KBM-7 (cell line): ENCODE measurements at places on chromosomes 2 and 18.
A peak's percentile ranks its signal among the peaks of the same experiment; 100 is the strongest.

DNA sequence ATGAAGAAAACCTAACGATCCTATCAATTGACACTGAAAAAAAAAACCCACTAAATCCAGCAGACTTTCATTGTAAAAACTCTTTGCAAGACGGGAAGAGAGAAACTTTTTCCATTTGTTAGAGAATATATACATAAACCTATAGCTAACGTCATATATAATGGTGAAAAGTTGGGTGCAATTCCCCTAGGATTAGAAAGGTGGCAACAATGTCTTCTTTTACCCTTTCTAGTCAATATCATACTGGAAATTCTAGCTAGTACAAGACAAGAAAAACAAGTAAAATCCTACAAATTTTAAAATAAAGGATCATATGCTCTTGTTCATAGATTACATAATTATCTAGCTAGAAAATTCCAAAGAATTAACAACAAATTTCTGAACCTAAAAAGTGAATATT is 1596.5 kb upstream of the LRRTM1 start:
- DNase-seq, result peak; percentile 3

DNA sequence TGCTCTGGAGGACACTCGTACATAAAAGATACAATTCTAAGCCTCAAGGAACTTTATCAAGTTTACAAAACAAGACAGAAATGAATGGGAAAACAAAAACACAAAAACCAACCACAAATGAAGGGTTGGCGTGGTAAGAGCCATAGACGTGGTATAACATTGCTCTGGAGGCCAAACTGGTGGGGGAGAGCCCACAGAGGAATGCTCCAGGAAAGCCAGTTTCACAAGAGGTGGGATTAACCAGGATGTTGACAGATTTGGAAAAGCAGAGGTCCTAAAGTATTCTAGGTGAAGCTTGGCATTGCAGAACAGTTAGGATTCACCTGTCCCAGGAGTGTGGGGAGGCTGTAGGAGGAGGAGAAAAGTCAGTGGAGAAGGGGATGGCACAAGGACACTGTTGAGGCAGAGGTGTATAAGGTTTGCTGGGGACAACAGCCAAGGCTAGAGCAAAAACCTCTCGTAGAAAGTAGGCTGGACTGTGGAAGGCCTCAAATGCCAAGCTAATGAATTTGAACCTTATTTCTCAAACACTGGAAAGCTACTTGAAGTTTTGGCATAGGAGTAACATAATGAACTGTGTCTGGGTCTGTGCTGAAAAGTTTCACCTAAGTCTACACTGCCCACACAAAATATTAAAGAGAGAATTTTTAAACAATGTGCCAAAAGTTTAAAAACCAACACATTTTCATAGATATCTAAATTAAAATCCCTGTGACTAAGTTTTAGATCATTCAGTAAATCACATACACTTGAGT is 135.1 kb downstream of the THADA start:
- no peak for DNase-seq

DNA sequence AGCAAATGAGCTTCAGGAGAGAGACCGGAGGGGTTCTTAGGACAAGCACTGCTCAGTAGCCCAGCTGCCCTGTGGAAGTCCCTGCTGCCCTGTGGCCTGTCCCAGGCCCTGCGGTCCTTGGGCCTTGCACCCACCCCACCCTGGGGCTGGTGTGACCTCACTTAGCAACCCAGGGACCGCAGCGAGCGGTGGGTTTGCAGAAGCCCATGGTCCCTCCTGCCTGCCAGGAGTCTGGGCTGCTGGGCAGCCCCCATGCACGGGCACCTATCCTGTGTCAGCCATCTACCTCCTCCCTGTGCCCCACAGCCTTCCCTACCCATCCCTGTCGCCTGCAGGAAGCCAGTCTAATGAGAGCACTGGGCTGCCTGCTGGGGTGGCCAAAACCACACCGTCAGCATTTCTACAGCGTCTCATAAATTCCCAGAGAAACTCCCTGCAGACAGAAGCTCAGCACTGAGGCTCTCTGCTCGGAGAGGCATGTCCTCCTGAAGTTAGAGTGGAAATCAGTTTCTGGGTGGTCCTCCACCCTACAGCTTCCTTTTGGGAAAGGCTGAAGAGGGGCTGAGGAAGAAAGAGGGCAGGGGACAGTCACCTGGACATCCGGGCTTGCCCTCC is 231.1 kb upstream of the HS6ST1 start:
- no peak for DNase-seq

DNA sequence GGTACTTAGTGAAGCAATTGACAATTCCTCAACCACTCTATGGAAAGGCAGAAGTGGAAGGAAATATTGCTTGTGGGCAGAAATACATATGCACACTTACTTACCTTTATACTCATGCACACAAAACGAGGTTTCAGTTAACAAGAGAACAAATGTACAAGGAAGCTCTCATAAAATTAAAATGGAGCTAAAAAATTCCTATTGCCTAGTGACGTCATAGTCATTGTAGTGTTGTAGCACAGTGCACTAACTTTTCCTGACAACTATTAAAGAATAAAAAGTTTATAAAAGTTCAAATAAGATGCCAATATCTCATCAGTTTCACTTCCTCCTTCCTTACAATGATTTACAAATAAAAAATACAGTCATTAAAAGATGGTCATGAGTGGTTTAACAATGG is 1161.9 kb upstream of the NRXN1 start:
- no peak for DNase-seq

DNA sequence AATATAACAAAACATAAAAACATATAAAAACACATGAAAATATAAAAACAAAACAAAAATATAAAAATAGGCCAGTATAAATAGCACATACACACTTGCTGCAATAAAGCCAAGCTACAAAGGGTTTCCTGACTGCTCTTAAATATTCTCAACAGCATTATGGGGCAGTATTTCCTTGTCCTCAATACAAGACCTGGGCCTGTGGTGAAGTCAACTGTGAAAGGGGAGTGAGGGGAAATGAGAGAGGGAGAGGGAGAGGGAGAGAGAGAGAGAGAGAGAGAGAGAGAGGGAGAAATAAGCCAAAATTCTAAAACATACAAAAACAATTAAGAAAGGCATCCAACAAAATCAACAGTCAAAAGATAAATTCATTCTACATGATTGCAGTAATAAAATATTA is 82.6 kb upstream of the NEDD4L start:
- DNase-seq, result no peak

DNA sequence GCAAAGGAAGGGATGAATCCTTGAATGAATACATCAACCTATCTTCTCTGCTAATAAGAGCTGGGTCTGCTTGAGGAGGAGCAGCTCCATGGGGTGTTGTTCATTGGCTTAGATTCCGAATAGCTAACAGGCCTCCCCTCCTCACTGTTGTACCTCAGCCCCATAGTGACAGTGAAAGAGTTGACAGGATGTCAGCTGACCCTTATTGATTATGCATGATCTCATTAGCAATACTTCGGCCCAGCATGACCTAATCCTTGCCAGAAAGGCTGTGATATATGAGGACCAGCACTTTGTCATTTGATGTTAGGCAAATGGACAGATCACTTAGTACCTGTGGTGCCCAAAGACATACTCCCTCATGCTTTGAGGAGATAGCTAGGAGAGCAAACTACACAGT is 1333.7 kb upstream of the CELF4 start:
- DNase-seq, result no peak

DNA sequence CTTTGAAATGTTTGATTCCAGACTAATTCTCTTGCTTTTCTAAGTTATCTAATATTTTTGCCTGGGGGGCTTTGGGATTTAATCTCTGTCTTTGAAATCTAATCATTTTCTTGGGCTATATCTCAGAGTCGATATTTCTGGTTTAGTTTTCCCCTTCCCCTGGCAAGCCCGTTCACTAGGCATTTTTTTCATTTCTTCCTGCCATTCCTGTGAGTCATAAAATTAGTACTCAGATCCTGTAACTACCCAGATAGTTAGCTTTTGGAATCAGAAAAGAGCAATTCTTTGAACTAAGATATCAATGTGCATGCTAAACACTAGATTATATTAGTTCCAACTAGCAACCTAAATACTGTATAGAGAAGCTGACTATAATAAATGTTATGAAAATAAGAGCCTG is 29.4 kb upstream of the RNF149 start:
- DNase-seq, result no peak

DNA sequence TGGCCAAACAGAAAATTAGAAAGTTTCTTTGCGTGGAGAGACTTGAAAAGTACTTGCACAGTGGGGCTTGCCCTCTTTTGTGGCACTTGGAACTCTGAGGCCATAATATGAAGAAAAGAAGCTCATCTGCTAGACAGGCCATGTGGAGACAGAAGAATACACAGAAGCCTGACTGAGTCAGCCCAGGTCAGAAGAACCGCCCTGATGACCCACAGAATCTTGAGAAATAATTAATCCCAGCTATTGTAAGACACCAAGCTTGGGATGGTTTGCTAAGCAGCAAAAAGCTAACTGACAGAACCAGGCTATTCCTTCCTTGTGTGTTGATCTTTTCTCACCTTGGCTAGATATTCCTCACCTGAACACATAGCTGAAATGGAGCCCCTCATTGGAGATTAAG is 33.7 kb downstream of the G6PC2 start:
- no peak for DNase-seq

GRCh38 chr18:3140342-3140741 is 79.4 kb downstream of the MYOM1 start:
- no peak for DNase-seq

DNA sequence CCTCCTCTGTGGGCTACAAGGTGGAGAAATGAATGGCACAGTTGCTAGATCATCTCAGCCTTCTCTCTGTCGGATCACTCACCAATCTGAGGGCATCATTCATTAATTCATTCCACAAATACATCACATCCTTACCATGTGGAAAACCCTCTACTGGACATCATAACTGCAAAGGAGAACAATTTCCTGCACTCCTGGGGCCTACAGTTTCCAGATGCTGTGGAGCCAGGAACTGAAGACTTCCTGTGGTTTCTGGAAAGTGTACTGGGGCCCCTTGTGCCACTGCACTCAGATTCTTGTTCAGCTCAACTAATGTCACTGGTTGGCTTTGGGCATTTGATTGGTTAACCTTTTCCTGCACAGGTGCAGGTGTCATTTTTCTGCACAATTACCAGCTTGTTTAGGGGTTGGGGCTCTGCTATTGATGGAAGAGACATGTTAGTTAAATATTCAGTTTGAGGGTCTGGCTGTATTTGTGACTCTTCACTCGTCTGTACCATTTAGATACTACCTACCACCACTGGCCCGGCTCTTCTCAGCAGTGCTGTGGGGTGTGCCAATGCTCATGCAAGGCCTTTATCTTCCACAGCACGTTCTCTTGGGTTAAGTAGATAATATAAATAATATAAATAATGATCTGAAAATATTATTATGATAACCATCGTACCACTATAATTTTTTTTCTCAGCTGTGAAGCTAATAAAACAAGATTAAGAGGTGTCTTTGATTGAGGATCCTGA is 427.3 kb downstream of the TSN start:
- DNase-seq, result peak; percentile 76

GRCh38 chr18:40365526-40365925 is 1589.5 kb upstream of the PIK3C3 start:
- no peak for DNase-seq

DNA sequence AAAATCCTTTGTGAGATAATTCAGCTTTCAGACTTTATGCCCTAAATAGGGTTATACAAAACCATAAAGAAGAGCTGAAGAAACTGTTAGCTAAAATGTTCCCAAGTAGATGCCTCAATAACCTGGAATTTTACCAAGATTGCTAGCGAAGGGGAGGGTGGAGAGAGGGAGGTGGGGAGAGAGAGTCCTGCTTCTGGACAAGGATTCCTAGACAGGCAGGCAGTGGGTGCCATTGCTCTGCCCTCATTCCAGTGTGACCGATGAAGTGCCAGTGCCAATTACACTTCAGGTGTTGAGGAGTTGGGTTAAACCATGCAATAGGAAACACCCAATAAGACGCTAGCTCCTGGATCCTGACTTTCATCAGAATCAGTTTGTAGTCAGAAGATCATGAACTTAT is 18.1 kb downstream of the LAPTM4A start:
- no peak for DNase-seq

GRCh38 chr2:169361706-169362117 is 622 bp downstream of the LRP2 start:
- DNase-seq, result peak; percentile 23

- no peak for DNase-seq
Measured at GRCh38 chr2:83063511-83063910, 1395.6 kb downstream of the SUCLG1 start.

- no peak for DNase-seq
Measured at GRCh38 chr2:228507870-228508269, 326.4 kb upstream of the SPHKAP start.

- no peak for DNase-seq
Measured at GRCh38 chr2:121961761-121962160, 206.3 kb downstream of the TSN start.

DNA sequence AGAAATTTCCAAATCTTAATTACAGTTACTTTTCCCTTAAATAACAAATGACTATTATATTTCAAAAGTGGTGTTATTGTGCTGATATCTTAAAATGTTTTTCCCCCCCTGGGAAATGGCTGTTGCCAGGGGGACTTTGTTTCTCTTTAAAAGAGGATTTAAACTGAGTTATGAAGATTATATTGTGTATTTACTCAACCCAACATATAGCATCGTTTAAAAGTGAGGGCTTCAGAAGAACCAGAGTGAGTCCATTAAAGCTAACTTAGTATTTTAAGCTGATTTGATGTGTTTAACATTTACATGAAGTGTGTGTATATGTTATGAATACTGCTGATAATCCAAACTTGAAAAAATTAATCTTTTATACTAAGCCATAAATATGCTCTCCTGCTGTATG is 81.6 kb downstream of the COL5A2 start:
- DNase-seq, result no peak

GRCh38 chr2:44707945-44708660 is 233.4 kb upstream of the SIX3 start:
- DNase-seq, result peak; percentile 89

DNA sequence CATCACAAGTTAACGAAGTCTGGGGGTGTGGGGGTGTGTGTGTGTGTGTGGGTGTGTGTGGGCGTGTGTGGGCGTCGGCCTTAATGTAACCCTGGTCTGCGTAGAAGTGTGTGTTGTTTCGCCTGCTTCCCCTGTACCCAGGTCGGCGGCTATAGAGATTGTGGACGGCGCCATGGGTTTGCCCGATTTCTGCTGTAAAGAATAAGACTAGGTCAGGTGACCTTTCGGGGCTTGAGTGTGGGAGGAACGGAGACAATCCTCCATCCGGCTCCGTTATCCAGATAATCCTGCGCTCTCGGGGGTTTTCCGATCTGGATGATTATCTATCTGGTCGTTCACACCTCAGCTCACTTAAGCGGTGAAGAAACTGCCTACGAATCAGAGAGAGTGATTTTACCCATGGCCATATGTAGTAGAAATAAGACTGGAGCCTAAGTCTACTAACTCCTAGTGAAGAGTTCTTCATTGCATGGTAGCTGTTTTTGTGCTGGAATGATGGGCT is 543 bp downstream of the HADHB start:
- peak; percentile 68 for DNase-seq

DNA sequence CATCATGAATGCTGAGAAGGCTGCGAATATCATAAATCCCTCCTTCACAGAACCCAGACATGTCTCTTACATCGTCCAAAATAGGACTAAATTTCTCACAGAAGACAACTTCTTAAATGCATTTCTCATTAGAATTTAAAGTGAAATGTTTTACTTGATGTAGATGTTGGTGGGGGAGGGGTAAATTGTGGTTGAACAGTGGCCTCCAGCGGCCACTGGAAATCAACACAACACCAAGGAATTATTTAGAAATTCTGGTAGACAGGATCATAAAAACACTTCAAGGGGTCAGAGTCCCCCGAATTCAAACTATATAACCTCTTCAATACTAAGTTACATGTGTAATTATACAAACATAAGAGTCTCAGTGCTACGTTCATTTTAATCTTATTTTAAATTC is 135.9 kb downstream of the ABCA12 start:
- peak; percentile 49 for DNase-seq

- DNase-seq, result no peak
Measured at GRCh38 chr2:212173756-212174510, 364.7 kb downstream of the ERBB4 start.
